ENCODE measurements at places on chromosomes 6 and 20. TPM values are rescaled to one million over a fixed set of nuclear protein-coding genes. Genes with fewer than 3 reads are reported as not detected.

FAM217A gene
- not detected for total RNA-seq

ADGRG6 gene
- 6.4 TPM for total RNA-seq

THBD gene
- 1.2 TPM for total RNA-seq

TFEB gene
- 1.8 TPM for total RNA-seq

C6orf132 gene
- total RNA-seq, result 0.71 TPM

LY6G5C gene
- total RNA-seq, result 0.43 TPM

SPO11 gene
- total RNA-seq, result not detected

FOXC1 gene
- total RNA-seq, result 0.28 TPM

MAP1LC3A gene
- total RNA-seq, result 21.1 TPM

MTFR2 gene
- 0.83 TPM for total RNA-seq

TNF gene
- total RNA-seq, result not detected

DAAM2 gene
- total RNA-seq, result 1.9 TPM

PRL gene
- not detected for total RNA-seq

TAGAP gene
- total RNA-seq, result not detected

SRC gene
- 20.5 TPM for total RNA-seq

LRP11 gene
- total RNA-seq, result 74.2 TPM

GNL1 gene
- total RNA-seq, result 53.8 TPM

FOXO3 gene
- 26.9 TPM for total RNA-seq

TMC2 gene
- 0.18 TPM for total RNA-seq

HSPA1L gene
- total RNA-seq, result 1.7 TPM

UBE2C gene
- 4.3 TPM for total RNA-seq

PEX6 gene
- 53.9 TPM for total RNA-seq

POM121L2 gene
- not detected for total RNA-seq

CALHM6 gene
- 2.3 TPM for total RNA-seq

All from smooth muscle cell of bladder (primary cell).